GM04504 (cell line): ENCODE measurements at places on chromosomes 13 and 19.

DNA sequence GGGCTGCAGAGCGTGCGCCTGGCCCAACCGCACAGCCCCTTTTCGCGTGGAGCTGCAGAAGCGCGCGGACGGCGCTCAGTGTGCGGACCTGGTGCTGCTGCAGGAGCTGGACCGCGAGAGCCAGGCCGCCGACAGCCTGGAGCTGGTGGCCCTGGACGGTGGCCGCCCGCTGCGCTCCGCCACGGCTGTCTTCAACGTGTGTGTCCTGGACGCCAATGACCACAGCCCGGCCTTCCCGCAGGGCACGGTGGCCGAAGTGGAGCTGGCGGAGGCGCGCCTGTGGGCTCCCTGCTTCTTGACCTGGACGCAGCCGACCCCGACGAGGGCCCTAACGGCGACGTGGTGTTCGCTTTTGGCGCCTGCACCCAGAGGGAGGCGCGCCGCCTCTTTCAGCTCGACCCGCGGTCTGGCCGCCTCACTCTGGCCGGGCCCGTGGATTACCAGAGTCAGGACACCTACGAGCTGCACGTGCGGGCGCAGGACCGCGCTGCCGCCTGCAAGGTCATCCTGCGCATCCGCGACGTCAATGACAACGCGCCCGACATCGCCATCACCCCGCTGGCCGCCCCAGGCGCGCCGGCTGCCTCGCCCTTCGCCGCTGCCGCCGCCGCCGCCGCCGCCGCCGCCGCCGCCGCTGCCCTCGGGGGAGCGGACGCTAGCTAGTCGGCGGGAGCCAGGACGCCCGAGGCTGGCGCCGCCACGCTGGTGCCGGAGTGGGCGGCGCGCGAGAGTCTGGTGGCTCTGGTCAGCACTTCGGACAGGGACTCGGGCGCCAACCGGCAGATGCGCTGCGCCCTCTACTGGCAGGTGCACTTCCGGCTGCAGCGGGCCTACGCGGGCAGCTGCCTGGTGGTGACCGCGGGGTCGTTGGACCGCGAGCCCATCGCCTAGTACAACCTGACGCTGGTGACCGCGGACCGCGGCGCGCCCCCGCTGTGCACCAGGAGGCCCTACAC lies 172.2 kb downstream of the OLFM4 start:
- no peak for DNase-seq

- no peak for DNase-seq
These were observed 7.1 kb upstream of the KLK14 start for GRCh38 chr19:51089786-51090185.

DNA sequence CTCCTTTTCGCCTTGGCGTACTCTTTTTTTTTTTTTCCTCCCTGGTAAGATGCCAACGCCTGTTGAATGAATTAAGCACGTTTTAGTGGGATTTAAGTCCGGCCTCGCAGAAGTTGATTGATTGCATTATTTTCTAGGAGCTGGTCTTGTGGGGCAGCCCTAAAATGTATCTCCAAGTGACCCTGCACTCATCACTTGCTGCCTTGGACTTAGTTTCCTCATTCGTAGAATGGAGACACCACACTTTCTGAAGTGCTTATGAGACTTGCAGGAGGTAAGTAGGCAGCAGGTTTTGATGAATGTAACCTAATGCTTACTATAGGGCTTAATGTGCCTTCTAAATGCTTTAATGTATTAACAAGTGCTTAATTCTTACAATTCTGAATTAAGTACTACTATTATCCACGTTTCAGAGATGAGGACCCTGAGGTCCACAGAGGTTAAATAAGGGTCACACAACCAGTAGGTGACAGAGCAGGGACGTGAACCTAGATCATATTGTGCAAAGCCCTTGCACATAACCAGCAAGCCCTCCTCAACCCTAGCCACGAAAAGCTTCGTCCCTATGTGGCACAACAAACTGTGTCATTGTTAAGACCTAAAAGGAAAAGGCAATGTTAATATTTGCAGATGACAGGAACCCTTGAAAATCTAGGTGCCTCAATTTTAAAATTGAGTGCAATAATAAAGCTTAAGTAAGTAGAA lies 514 bp upstream of the ARGLU1 start:
- no peak for DNase-seq

- no peak for DNase-seq
These were observed 22.4 kb downstream of the ZNRF4 start for GRCh38 chr19:5477451-5478215.

DNA sequence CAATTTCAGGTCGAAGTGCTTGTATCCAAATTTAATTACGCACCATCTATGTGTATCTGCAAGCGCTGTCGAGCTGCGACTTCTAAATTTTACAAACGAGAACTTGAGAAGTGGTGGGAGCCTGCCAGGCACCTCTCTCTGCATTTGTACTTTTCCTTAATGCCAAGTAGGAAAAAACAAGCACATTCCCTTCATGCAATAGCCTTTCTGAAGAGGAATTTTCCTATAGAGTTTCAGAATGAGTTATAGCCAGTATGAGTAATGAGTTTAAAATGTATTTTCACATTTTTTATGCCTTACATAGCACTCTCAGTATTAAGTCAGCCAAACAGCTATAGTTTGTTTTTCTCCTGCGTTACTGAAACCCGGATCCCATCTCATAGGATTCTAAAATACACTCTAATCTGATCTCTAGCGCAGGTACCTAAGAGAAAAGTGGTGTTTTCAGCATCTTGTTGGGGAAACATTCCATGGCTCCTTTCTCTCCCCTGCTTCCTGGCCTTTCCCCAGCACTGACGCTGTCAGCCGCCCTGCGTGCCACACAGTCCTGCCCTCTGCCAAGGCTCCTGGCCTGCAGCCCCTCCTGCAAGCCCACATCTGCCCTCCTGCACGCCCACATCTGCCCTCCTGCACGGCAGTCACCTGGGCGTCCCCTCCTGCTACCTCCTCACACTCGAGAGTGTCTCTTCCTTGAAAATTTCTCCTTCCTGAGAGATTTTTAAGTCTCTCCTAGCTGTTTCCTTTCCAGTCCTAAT lies 526.9 kb downstream of the MYO16 start:
- peak; percentile 24 for DNase-seq

- no peak for DNase-seq
These were observed 153.1 kb downstream of the PCDH17 start for GRCh38 chr13:57784633-57785032.

DNA sequence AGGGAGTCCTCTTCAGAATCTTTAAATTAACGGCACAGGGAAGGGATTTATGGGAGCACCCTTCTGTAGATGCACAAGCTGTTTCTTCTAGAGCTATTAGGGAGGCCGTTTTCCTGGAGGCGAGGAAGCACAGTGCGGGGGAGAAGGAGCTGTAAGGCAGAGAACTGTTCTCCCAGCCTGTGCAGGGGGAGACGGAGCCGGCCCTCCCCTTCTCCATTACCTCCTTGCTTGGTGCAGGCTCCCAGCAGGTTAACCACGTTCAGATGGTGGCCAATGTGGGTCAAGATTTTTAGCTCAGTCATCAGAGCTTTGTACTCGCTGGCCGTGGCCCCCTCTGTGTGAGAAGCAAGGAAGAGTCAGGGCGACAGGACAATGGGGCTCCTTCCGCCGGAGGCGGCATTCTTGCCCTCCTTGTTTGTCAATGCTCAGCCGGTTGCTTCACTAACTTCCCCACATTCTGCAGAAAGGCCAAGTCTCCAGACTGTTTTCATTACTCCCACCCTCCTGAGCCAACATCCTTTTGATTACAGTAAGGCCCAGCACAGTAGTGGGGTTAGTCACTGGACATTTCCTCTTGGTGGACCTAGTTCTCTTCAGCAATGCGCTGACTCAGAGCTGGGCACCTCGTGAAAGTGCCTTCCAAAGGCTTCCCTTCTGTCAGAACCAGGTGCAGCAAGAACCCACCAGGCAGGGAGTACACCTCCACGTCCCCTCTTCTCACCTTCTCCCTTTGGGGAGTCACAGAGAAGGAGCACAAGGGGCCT lies 165.4 kb downstream of the FLT1 start:
- peak; percentile 92 for DNase-seq

DNA sequence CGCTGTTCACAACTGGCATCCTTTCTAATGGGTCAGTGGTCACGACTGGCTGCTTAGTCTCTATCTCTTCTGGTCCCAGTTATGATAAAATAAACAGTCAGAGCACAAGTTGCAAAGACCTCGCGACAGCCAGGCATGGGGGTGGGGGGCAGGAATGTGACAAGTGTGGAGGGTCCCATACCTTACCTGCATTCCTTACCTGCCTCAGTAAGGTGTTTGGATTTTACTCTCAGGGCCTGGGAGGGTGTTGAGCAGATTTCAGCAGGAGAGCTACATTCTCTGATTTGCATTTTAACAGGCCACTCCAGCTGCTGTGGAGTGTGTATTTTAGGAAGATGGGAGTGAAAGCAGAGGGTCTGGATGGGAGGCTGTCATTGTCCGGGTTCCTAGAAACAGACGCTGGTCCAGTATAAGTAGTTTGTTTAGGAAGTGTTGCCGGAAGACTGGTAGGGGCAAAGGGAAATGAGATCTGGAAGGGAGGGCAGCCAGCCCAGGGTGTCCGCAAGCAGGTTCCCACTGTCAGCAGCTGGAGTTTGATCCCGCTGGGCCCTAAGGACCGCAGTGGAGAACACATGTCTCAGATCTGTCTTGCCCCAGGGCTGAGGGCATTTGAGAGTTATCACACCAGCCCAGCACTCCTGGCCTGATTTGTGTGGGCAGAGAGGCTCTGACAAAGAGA lies 920.0 kb downstream of the UQCRFS1 start:
- DNase-seq: no peak

GRCh38 chr13:102090532-102090931 lies 311.3 kb downstream of the FGF14 start:
- no peak for DNase-seq

DNA sequence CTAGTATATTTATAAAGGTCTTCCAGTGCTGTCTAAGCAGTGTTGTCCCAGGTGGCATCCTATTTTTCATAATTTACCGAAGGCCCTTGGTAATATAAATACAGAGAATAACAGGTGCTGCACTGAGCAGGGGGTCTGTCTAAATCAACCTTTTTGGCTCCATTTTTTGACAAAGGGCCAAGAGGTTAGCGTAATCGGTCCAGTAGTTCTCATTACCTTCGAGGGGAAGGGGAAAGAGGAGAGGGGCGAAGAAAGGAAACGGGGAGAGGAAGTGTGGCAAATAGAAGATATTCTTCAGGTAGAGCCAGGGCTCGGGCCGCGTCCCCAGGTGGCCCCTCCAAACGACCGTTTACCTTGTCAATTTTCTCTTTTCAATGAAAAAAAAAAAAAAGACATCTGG lies 749 bp upstream of the PAN3 start:
- DNase-seq: no peak

DNA sequence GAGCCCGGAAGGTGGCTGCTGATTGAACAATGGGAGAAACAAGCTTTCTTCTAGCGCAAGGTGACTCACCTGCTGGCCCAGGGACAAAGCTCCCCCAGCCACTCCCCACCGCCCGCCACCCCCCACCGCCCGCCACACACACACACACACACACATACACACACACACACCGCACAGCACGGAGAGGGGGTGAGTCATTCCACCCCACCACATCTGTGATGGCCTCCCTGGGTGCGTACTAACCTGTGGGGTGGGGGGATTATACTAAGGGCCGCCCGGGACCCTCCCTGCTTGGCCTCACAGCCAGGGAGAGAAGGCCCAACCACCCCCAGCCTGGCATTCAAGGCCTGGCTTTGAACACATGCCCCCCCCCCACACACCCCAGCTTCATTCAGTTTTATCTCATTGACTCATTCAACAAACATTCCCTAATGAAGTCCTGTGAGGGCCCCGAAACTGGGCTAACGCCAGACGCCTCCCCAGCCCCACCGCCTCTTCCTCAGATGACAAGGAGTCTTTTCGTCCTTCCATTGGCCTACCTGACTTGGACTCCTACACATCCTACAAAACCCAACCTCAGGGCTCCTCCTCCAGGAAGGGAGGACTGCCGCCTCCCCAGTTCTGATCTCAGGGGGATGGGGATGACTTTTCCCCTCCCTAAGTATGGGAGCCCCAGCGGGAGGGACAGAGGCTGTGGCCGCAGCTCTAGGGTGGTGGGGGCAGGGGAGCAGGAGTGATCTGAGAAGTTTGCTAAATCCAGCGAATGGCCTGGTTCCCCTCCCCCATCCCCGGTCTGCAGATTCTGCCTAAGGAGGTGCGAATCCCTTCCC lies 5.8 kb upstream of the ONECUT3 start:
- peak; percentile 30 for DNase-seq

GRCh38 chr13:42991898-42992763 lies at the start of gene EPSTI1:
EPSTI1 (minus strand) TSS chr13:42992241; CDS start chr13:42992165, 76 bp downstream.
- no peak for DNase-seq
